Mammary epithelial cell (primary cell): ENCODE measurements at places on chromosomes 2 and 18.

- no peak for DNase-seq
These were observed 12.6 kb upstream of the SRSF7 start for GRCh38 chr2:38763728-38764127.

DNA sequence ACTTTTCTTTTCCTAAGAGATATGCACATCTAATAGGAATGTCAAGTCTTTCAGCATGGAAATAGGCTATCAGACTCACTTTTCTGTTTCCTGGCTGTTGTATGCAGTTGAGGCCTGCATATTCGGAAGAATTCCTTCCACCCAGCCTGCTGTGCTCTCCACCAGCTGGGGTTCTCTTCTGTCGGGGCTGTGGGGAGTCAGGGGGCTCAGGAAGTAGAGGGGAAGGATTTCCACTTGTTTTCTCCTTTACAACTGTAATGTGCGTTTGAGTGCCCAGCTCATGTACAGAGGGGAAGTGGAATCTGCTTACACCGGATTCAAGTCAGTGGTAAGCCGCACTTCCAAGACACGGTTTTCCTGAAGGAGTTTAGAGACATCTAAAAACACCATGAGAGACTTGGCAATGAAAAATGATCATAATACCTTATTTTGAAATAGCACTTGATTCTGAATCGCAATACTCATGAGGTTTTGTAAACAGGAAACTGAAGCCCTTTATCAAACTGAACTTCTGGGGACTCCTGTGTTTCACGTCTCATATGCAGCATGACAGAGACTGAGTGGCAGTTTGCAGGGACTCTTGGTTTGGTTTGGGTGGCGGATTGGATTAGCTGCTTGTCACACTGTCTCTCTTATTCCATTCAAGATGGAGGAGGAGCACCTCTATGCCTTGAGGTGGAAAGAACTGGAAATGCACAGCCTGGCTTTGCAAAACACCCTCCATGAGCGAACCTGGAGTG is 90.4 kb downstream of the MTCL1 start:
- no peak for DNase-seq

DNA sequence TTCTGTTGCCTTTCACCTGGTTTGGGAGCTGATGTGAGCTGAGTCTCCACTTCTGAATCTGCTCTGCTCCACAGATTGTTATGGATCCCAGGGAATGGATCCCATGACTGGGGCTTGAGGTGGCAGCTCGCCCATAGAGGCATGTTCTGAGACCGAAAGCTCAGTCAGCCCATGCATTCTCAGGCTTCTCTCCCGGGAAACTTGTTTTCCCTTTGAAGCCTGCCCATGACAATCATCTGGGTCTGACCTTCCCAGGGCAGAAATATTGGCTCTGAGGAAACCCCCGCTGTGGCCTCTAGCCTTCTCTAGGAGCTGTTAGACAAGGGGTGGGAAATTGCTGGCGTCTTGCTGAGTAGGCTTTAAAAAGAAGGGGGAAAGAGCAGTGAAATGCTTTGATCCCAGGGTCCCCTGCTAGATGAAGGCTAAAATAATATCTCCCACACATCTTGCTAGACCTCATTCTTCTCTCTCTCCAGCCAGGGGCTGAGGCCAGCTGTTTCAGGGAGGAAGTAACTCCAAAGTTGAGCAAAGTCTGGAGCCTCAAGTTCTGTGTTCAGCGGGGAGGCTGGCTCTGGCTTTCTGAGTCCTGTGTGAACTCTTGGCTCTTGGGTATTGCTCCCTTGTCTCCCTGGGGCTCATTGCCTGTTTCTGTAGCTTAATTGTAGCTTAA is 2.0 kb downstream of the VAMP8 start:
- no peak for DNase-seq

- peak; percentile 63 for DNase-seq
These were observed 513 bp downstream of the TRIP12 start for GRCh38 chr2:229921101-229921891.

- DNase-seq: no peak
These were observed 40.7 kb downstream of the SOS1 start for GRCh38 chr2:39080152-39080551.

DNA sequence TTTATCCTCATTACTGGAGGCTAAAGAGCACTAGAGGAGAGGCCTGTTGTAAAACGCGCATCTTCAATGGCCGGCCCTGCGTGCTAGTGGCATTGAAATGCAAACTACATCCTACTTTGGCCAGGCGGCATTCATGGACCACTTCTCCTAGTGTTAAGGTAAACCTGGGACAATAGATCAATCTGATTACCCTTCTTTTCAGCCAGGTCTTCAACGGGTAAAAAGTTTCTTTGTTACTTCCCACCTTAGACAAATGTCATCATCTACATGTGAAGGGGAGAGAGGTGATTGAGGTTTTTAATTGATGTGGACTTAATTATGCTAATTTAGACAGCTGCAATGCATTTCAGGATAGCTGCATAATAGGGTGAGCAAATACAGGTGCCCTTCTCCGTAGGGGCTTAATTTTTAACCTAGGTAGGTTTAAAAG is 628.0 kb downstream of the ZEB2 start:
- DNase-seq: no peak

GRCh38 chr2:223949241-223949840 is 4.2 kb upstream of the WDFY1 start:
- no peak for DNase-seq

DNA sequence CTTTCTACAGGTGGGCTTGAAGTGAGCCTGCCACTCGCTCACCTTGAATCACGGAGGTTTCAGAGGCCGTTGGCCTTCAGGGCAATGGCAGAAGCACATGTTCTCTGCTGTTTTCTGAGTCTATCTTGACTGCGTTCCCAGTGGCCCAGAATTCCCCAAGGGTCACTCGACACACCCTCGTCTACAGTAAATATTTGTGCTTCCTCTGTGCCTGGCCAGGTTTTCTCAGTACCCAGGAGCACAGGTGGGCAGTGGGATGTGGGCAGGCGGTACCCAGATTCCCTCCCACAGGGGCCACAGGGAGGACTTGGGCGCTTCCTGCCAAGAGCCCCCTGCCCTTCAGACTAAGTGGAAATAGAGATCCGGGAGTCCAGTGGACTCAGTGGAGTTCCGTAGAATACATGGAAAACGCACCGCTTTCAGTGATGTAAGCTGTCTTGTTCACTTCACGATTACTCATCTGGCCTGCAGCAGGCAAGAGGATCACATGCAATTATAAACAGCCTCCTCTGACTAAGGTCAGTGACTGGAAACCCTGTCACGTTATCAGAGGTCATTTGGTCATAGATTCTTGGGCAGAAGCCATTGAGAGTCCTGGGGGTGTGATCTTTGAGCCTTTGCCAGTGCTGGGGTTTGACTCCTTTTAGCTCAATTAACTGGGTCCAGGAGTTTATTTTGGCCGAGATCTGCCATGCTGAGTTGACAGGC is 179.8 kb downstream of the NEDD4L start:
- DNase-seq: peak; percentile 96

GRCh38 chr2:11676640-11677039 is 6.6 kb upstream of the NTSR2 start:
- no peak for DNase-seq

DNA sequence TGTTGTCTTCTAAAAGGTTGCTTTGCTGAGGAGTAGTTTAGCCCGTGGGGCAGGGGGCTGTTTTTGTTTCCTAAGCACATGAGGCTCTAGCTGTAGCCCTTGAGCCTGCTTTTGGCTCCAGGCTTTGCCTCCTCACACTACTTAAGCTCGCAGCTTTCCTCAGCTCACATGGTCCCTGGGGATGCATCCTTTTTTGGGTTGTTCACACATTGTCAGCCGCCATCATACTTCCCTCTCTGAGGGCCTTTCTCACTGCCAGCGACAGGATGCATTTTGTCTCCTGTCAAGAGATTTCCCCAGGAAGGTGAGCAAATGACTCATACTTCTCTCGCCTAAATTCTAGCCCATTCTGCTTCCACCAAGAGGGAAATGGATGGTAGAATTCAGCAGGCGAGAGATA is 279.5 kb upstream of the PKDCC start:
- DNase-seq: no peak

- peak; percentile 85 for DNase-seq
These were observed 1.5 kb downstream of the RND3 start for GRCh38 chr2:150485871-150486538.

GRCh38 chr18:34028324-34028723 is 196.4 kb downstream of the NOL4 start:
- DNase-seq: no peak

GRCh38 chr2:232458661-232459418 is 2.9 kb downstream of the ALPI start:
- no peak for DNase-seq

DNA sequence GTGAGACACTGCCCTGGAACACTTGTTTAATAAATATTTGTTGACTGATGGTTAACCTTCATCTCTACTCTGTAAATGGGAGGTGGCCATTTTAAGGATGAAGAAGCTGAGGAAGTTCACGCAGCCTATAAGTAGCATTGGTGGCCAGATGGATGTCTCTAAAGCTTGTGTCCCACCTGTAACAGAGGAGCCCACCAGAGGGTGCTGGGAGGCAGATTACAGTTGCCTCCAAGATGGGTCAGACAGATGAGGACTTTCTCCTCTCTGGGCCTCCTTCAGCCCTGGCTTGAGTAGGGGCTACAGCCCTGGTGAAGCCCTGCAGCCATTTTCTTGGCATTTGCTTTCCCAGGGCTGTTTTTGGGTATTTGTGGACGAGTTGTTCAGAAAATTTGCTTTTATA is 45.0 kb upstream of the MCFD2 start:
- DNase-seq: no peak

DNA sequence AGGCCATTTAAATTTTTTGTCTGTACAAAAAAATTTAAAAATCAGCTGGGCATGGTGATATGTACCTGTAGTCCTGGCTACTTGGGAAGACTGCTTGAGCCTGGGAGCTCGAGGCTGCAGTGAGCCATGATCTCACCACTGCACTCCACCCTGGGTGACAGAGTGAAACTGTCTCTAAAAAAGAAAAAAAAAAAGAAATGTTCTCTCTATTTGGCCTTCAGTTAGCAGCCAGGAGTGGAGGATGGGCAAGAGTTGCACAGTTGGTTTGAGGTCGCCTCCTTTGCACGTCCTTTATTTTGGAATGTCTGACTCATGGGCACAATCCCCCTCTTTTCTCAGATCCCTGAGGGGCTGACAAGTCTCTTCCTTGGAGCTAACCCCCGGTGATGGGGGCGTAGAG is 26.3 kb downstream of the ITM2C start:
- no peak for DNase-seq

GRCh38 chr2:165239230-165239629 is at the start of gene SCN2A:
SCN2A (plus strand) TSS chr2:165239414; CDS start chr2:165295824, 56,410 bp downstream.
- DNase-seq: peak; percentile 35

DNA sequence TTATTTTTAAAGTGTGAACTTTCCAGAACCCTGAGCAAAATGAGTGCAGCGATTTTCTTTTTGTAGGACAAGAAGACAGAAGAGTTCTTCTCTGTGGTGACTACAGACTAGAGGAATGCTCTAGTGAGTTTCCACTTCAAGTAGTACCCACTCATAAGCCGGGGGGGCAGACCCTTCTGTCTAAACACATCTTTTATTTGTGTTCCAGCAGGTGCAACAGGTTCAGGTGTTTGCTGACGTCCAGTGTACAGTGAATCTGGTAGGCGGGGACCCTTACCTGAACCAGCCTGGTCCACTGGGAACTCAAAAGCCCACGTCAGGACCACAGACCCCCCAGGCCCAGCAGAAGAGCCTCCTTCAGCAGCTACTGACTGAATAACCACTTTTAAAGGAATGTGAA is 25.2 kb downstream of the PTRHD1 start:
- no peak for DNase-seq

- DNase-seq: peak; percentile 78
These were observed 10.3 kb downstream of the ITGA6 start for GRCh38 chr2:172437419-172438341.

- DNase-seq: no peak
These were observed 198.5 kb downstream of the FHOD3 start for GRCh38 chr18:36496022-36496421.

GRCh38 chr2:43724728-43725526 is 48.7 kb upstream of the C1GALT1C1L start:
- no peak for DNase-seq

DNA sequence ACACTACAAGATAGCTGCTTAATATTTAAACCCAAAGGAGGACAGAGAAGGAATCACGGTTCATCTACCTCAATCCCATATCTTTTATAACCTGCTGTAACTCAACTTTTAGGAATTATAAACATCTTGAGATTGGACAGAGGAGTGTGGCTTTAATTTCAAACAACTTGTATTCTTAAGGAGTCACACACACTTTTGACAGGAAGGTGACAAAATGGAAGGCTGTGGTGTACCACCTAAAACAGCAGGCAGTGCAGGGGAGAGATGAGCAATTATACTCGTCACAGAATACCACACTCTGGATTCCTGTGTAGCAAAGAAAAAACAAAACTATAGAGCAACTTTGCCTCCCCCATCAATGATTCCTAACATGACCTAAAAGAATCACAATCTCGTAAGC is 194.8 kb downstream of the ZEB2 start:
- DNase-seq: no peak

- DNase-seq: no peak
These were observed 139.1 kb downstream of the VWC2L start for GRCh38 chr2:214549946-214550345.

- DNase-seq: no peak
These were observed 777.0 kb downstream of the CPS1 start for GRCh38 chr2:211333377-211333776.

- no peak for DNase-seq
These were observed 19.7 kb downstream of the SH3BP4 start for GRCh38 chr2:234971496-234971895.

GRCh38 chr2:160612266-160612856 is 118.8 kb upstream of the RBMS1 start:
- DNase-seq: no peak

DNA sequence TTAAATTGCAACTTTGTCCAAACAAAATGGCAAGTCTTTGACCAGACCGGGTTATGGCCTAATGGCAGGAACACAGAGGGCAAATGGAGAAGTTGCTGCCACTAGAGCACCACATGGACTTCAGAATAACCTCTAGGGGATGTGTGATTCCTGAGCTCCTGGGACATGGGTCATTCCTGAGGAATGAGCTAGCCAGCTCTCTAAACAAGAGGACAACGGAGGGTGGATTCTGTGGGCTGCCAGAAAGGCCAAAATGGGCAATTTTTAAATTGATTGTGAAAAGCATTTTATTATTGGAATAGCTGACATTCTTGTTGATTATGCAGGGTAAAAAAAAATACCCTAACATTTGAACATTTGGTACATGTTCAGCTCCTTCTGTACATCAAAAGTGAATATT is 109.8 kb upstream of the FZD5 start:
- peak; percentile 4 for DNase-seq

DNA sequence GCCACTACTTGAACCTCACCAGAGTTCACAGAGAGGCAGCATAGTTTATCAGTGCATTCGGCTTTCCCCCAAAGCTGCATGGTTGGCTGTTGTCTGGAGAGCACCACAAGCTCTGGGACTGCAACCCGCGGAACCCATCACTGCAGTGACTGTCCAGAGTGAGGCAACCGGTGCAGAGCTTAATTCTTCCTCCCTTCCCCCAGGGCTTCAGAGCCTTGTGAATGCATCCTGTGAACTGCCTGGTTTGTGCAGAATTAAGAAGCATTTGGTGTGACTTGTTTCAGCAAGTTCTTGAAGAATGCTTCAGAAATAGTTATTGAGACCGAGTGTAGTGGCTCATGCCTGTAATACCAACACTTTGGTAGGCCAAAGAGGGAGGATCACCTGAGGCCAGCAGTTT is 99.2 kb upstream of the FOSL2 start:
- DNase-seq: peak; percentile 61

GRCh38 chr2:85794491-85795121 is 40.8 kb downstream of the ATOH8 start:
- DNase-seq: no peak
